GDM1 (cell line): ENCODE measurements at places on chromosomes 7 and 10.
A peak's percentile ranks its signal among the peaks of the same experiment; 100 is the strongest.

DNA sequence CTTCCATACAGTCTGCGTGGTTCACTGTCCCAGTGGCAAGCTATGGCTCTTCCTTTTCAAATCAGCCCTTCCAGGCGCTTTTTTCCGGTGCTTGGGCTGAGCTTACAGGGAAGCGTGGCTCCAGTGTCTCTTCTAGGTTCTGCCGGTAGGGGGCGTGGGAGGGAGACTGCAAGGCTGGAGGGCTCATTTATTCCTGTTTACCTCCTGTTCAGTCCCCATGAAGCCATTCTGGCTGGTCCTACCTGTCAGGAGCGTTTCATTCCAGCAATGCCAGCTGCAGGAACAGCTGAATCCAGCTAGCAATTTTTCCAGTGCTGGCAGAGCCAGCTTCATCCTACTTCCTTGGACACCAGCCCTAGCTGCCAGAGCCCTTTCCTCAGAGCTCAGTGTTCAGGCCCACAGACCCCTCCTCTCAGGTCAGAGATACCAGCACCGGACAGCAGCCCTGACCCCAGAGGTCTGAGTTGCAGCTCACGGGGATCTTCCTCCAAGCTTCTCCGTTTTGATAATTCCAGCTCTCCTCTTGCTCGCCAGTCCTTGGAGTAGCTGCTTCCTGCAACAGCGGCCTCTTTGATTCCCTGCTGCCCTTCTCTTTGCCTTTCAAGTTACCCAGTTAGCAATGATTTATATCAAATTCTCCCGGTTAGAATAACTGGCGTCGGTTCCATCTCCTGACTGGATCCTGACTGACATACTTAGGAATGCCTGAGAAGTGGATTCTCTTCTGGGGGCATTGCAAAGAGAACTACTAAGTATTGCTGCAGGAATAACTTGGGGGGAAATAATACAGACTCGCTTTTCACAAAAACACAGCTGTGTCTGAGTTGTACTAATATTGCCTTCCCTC lies 129.8 kb downstream of the FRMD4A start:
- DNase-seq = no peak

GRCh38 chr7:2213551-2214215 lies 19.1 kb downstream of the MAD1L1 start:
- no peak for DNase-seq

DNA sequence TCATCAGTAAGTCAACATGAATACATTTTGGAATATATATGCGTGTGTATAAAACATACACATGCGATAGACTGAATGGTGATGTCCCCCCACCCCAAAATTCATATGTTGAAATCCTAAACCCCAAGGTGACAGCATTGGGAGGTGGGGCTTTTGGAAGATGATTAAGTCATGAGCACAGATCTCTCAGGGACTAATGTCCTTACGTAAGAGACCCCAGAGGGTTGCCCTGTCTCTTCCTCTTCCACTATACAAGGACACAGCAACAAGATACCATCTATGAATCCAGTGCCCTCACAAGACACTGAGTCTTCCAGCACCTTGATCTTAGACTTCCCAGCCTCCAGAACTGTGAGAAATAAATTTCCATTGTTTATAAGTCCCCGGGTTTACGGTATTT lies 22.5 kb downstream of the DRGX start:
- no peak for DNase-seq

- no peak for DNase-seq
Observed at GRCh38 chr10:61784354-61785133, 117.0 kb upstream of the ARID5B start.

- DNase-seq = no peak
Observed at GRCh38 chr7:106752367-106752766, 91.4 kb upstream of the CCDC71L start.

DNA sequence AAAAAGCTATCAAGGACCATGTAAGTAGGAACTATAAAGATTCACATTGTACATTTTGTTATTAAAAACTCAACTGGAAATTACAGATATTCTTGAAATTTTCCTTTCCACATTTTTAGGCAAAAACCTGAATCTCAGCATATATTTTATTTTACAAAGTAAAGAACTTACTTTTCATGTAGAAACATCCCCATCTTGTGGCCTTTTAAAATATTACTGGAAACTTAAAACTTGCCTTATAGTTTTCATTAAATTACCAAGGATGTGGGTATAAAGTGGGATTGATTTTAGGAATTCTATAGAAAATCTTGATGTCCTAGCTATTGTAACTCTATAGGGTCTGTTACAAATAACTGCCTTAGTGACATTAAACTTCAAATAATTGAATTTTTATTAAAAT lies 10.6 kb downstream of the DBF4 start:
- no peak for DNase-seq

GRCh38 chr10:121800146-121800545 lies 127.7 kb downstream of the ATE1 start:
- no peak for DNase-seq

- no peak for DNase-seq
Observed at GRCh38 chr7:7434329-7434728, 101.3 kb downstream of the COL28A1 start.

DNA sequence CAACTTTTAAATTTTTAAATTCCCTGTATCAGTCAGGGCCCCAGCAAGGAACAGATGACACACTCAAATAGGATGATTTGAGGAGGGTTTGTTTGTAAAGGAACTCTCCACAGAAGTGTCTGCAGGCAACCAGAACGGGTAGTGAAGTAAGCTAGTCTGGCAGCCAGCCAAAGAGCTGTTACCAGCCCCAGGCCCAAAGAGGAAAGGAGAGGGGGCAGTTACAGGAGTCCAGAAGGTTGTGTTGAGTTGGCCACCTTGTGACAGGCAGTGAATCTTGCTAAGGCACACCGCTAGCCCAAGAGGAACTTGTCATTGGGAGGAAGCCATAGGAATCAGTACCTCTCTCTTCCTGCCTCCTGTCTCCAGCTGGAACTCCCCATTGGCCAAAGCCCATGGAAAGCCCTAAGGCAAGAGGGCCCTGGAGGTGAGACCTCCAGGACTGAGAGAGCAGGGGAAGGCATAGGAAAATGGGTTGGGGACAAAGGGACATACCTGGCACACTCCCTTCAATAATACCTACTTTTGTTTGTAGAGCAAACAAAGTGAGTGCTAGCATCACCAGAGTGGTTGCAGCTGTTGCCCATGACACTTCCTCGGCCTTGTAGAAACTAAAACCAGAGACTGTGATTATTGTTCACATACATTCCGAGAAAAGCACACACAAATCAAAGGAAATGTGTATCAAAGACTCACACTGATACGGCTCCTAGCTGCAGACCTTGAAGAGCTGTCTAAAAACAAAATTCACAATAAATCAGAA lies 25.4 kb upstream of the GATAD1 start:
- peak; percentile 18 for DNase-seq

- no peak for DNase-seq
Observed at GRCh38 chr10:75403939-75404814, 2.6 kb upstream of the ZNF503 start.

DNA sequence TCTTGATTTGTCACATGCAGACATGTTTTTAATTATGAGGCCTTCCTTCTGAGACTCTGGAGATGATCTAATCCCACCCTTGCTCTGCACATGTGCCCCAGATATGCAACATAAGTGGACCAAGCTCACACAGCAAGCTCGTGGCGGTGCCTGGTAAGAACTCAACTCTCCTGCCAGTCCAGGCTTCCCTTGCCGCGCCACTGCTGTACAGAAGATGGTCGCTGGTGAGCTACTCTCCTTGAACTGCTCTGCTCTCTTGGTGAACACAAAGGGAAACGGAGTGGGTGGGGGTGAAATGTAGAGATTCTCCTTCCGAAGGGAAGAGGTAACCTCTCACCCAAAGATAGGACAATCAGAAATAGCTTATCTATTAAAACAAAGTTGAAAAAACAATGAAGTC lies 25.7 kb downstream of the MYOF start:
- no peak for DNase-seq

- no peak for DNase-seq
Observed at GRCh38 chr10:123462756-123463155, 203.4 kb upstream of the GPR26 start.

DNA sequence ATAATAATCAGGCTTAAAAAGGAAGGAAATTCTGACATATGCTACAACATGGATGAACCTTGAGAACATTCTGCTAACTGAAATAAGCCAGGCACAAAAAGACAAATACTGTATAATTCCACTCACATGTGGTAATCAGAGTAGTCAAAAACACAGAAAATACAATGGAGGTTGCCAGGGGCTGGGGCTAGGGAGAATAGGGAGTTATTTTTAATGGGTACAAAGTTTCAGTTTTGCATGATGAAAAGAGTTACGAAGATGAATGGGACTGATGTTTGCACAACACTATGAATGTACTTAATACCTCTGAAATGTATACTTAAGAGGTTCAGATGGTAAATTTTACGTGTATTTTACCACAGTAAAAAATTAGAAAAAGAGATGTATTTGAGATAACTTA lies 145.6 kb downstream of the DOCK4 start:
- no peak for DNase-seq

DNA sequence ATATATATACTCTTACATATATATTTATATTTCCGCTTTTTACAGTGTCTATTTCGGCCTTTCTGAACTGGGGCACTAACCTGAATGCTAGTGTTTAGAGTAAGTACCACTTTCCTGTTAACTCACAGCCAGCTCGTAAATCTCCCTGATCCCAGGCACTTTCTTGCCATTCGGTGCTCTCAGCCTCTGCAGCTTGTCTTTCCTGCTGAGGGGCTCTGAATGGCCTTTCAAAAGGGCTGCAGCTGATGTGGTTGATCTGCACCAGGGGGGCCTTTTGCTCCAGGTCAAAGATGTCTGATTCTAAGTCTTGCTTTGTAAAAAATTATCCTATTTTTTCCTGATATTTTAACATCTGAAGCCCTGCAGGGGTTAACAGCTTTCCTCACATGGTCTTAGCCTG lies 25.5 kb upstream of the HPS1 start:
- no peak for DNase-seq

- no peak for DNase-seq
Observed at GRCh38 chr7:47337531-47337930, 244.4 kb downstream of the TNS3 start.

- DNase-seq = peak; percentile 53
Observed at GRCh38 chr7:47266131-47266706, 315.7 kb downstream of the TNS3 start.

GRCh38 chr10:85193796-85194195 lies 865.4 kb downstream of the CCSER2 start:
- DNase-seq = no peak

- DNase-seq = no peak
Observed at GRCh38 chr7:105905910-105906568, 29.6 kb upstream of the ATXN7L1 start.

DNA sequence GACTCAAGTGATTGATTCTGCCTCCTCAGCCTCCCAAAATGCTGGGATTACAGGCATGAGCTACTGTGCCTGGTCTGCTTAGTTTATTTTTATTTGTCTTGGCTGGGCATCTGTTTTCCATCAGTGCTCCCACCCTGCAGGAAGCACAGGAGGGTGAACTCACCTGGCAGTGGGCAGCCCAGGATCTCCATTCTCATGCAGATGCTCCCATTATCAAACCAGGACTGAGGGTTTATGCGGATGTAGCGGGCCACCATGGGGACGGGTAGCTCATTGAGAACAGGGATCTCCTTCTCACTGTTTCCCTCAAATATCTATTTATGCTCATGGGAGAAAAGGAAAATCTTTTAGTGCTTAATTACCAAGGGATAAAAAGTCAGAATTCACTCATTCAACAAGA lies 93.8 kb downstream of the CPXM2 start:
- DNase-seq = no peak

DNA sequence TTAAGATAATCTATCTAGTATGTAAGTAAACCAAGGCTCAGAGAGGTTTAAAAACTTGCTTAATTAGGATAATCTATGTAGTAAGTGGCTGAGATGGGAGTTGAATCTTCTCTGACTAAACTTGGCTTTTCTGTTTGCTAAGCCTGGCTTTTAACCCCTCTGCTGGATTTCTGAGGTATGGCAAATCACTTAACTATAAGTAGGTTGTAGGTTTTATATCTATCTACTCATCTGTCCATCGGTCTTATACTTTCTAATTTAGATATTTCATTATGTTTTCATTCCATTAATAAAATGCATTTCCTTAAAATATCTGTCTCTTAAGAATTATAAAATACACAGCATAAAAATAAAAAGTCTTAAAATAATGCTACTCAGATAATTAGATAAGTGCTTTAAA lies 59.4 kb downstream of the ST7 start:
- no peak for DNase-seq

GRCh38 chr10:91907914-91908336 lies 1.4 kb downstream of the FGFBP3 start:
- DNase-seq = no peak

DNA sequence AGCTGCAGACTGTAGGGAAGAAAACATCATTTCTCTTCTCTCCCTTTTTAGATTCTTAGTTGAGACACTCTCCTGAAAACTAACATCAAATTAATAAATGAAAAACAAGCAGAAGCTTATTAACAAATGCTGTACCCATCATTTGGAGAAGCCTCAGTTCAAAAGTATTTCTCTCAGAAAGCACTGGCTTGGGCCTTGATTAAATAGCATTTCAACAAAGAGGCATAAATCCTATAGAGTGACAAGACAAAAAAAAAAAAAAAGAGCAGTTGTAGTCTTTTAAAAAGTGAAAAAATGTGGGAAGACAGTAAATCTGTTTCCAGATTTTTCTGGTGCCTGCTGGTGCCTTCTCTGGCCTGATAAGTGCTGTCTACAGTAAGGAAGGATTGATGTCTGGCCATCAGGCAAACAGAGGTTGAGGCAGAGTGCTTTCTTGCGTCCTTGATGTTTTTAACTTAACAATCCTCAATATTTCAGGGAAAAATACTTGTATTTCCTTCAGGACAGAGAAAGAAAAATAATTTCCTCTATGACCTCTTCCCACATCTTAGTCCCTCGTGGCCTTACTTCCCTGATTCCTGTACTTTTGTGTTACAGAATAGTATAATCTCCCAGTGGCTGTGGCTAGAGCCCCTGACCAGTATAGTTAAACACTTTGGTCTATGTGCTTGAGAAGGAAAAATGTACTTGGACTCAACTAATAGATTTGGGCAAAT lies 300.5 kb downstream of the HGF start:
- no peak for DNase-seq

DNA sequence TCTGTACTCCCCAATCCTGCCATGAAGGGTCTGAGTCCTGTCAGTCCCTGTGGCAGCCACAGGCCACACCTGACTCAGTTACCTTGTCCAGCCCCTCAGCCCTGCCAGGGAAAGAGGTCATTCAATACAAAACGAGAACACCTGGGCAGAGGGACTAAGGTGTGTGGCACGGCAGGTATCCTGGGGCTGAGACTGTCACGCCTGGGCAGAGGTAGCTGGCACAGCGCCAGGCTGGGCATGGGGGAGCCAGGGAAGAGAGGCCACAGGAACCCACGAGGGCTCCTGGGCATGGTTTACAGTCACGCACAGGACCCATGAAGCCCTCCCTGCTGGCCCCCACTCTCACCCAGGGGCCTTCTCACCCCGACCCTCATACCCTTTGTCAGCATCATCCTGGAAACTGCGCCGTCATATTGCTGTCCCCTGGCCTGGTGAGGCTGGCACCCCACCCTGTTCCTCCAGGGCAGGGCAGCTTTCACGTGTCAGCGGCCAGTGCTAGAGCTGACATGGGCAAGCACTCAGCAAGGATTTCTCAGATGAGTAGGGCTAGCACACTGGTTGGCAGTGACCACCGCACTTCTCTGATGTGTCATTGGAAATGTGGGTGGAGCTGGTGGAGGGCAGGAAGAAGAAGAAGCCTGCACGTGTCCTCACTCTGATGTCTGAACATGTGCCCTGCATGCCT lies 42.7 kb downstream of the LRRC18 start:
- DNase-seq = no peak

- DNase-seq = no peak
Observed at GRCh38 chr7:22660732-22661131, 66.3 kb upstream of the IL6 start.

GRCh38 chr7:23520582-23520981 lies 11.2 kb downstream of the TRA2A start:
- no peak for DNase-seq
